Posterior cingulate gyrus (tissue), 11 donors: ENCODE measurements at places on chromosomes 1 and 21.

DNA sequence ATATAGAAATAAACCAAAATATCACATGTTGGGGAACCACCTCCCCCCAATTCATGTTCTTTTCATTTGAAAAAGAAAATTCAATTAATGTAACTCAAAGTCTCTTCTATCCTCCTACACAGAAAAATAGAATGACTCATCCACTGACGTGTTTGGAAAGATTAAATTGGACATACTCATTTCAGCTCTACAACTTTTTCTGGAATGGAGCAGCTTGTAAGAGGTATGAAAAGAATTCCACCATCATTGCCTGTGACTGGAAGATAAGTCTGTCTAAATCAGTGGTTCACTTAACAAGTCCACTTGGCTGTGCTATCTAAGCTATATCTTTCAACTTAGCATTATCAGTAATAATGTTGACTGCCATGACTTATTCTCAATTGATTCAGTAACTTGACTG lies 702.3 kb downstream of the BRINP3 start:
- no peak for DNase-seq

- DNase-seq, result no peak
Observed at GRCh38 chr1:214050513-214051401, 63.0 kb downstream of the PROX1 start.

DNA sequence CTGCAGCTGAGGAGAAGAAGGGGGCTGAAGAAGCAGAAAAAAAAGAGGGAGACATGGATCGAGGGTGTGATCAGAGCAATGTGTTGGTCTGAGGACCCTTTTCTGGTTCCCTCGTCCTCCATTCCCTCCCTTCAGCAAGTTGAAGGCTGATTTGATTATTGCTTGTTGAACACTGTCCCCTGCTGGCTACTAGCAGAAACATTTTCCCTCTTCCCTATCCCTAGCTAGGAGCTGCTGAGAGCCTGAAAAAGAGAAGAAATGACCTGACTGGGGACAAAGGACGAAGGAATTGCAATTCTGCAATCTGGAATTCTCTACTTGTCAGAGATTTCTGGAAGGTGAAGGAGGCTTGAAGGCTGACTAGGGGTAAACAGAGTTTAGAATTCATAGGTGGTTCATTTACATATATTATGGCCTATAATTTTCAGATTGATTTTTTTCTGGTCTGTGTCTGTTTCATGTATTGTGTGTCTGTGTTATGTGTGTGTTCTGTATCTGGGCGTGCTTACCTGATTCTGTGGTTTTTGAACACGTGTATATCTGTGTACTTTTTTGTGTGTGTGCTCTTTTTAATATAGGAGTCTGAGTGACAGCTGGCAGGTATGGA lies 9.8 kb downstream of the NHLH1 start:
- no peak for DNase-seq

GRCh38 chr1:111361761-111362160 lies 65.8 kb downstream of the OVGP1 start:
- DNase-seq, result no peak

GRCh38 chr1:156860628-156861423 lies at the start of gene NTRK1:
Gene NTRK1 (plus strand): TSS chr1:156860865. CDS start chr1:156860935, 70 bp downstream.
- DNase-seq, result no peak

- no peak for DNase-seq
Observed at GRCh38 chr1:233569636-233570035, 44.3 kb upstream of the KCNK1 start.

GRCh38 chr1:245463392-245464165 lies 308.8 kb downstream of the KIF26B start:
- DNase-seq, result no peak
